ENCODE measurements at places on chromosomes 3 and 15. TPM values are rescaled to one million over a fixed set of nuclear protein-coding genes. Genes with fewer than 3 reads are reported as not detected.

BBX gene
- polyA plus RNA-seq: 73.4 TPM

POPDC2 gene
- 5.3 TPM for polyA plus RNA-seq

NGRN gene
- 110 TPM for polyA plus RNA-seq

FES gene
- 18.9 TPM for polyA plus RNA-seq

GABRA5 gene
- 0.17 TPM for polyA plus RNA-seq

C3orf20 gene
- polyA plus RNA-seq: 0.34 TPM

ARPIN gene
- 28.9 TPM for polyA plus RNA-seq

CHST13 gene
- polyA plus RNA-seq: 9.7 TPM

UCN2 gene
- polyA plus RNA-seq: 0.41 TPM

POLR2M gene
- polyA plus RNA-seq: 91.3 TPM

ACSBG1 gene
- 1.1 TPM for polyA plus RNA-seq

MSL2 gene
- polyA plus RNA-seq: 55.4 TPM

FETUB gene
- polyA plus RNA-seq: 0.92 TPM

FANCD2 gene
- polyA plus RNA-seq: 24.8 TPM

NRG4 gene
- 9.4 TPM for polyA plus RNA-seq

TMC3 gene
- polyA plus RNA-seq: 0.08 TPM

NIT2 gene
- polyA plus RNA-seq: 109 TPM
